ENCODE measurements at places on chromosomes 3 and 15.

- no peak for DNase-seq
These were observed 29.5 kb upstream of the ZNF445 start for GRCh38 chr3:44506961-44507360.

DNA sequence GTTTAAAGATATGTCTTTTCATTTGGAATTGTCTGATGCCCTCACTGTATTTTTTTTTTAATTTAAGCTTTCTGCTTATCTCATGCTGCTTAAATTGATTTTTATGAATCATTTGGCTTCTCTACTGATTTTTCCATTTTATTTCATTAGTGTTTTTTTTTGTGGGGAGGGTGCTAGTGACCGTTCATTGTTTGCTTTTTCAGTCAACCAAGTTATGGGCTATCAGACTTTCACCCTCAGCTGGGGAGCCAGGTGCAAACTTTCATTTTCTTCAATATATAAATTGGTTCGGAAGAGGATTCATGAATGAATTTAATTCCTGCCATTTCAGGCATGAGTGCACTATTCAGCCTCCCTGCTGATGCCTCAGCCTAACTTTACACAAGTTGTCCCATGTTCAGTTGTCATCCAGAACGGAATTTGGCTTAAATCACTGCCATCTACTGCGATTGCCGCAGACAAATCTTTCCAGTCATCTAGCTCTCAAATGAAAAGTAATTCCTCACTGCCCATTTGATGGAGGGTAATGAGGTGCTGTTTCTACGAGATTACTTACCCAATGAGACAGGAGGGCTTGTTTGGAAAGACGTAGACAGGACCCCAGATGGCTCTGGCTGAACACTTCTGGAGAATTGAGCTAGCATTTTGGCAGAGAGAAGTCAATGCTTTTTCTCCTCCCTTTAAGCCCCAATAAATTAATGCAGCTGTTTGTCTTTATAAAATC is 89.9 kb upstream of the RORA start:
- no peak for DNase-seq

GRCh38 chr15:41483519-41483918 is 10.2 kb upstream of the ITPKA start:
- DNase-seq: no peak

GRCh38 chr3:127321371-127321770 is 33.5 kb upstream of the PRR20G start:
- DNase-seq: no peak

DNA sequence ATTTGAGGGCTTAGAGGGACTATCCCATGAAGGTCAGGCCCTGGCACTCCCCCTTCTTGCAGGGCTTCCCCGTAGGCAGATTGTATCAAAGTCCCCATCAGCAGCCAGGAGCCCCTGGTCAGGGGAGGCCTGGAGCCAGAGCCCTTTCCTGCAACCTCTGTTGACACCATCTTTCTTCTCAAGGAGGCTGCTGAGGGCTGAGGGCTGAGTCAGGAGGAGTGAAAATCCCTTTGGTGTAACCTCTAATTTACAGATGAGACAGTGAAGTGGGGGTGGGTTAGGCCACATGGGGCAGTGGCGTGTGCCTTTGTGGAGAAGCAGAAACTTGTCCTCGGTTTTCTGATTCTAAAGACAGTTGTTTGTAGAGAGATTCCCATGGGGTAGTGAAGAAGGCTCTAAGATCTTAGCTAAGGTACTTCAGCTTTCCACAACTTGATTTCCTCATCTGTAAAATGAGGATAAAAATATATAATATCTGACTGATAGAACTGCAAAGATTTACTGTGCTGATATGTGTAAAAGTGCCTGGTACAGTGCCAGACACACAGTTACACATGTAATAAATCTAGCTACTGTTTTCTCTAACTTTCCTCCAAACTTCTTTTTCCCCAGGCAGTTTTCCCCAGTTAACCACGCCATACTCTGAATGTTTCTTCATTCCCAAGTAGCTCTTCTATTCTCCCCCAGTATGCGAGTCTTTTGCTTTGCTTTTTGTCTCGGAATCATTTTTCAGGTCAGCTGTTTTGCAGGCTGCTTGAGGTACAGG is 249.4 kb upstream of the TPM1 start:
- DNase-seq: no peak

DNA sequence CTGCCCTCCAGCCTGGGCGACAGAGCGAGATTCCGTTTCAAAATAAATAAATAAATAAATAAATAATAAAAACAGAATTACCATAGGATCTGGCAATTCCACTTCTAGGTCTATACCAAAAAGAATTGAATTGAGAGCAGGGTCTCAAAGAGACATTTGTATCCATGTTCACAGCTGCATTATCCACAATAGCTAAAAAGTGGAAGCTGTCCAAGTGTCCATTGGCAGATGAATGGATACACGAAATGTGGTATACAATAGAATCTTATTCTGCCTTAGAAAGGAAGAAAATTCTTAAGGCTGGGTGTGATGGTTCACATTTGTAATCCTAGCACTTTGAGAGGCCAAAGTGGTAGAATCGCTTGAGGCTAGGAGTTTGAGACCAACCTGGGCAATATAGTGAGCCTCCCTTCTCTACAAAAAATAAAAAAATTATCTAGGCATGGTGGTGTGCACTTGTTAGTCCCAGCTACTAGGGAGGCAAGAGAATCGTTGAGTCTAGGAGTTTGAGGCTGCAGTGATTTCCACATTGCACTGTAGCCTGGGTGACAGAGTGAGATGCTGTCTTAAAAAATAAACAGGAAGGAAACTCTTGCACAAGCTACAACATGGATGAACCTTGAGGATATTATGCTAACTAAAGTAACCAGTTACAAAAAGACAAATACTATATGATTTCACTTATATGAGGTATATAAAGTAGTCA is 24.2 kb downstream of the PFKFB4 start:
- no peak for DNase-seq

DNA sequence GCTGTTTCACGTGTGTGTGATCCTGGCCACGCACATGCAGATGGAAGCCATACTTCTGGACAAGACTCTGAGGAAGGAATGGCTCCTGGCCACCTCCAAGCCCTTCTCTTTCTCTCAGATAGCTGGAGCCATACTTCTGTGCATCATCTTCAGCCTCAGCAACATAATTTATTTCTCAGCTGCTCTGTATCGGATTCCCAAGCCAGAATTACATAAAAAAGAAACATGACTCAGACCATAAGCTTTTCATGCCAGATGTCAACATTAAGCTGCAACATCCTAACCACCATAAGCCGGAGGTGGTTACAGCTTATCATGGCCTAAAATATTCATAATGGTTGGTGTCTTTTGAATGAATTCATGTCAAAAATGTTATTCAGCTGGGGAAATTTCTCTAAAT is 10.6 kb upstream of the KIF23 start:
- DNase-seq: no peak

GRCh38 chr15:25392806-25393205 is 46.0 kb downstream of the UBE3A start:
- no peak for DNase-seq

DNA sequence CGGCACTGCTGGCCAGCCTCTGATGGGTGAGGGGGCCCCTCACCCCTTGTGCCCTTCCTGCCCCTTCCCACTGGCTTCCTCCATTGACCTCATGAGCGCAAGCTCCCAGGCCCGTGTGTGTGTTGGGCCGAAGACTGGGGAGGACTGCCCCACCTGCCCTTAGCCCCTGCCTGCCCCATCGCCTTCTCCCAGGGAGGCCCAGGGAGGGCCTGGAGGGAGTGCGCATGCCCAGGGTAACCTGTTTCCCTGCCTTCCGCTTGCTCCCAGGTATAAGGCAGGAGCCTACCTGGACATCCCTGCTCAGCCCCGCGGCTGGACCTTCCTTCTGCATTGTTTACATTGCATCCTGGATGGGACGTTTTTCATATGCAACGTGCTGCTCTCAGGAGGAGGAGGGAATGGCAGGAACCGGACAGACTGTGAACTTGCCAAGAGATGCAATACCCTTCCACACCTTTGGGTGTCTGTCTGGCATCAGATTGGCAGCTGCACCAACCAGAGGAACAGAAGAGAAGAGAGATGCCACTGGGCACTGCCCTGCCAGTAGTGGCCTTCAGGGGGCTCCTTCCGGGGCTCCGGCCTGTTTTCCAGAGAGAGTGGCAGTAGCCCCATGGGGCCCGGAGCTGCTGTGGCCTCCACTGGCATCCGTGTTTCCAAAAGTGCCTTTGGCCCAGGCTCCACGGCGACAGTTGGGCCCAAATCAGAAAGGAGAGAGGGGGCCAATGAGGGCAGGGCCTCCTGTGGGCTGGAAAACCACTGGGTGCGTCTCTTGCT is 8.8 kb downstream of the DLL4 start:
- no peak for DNase-seq

DNA sequence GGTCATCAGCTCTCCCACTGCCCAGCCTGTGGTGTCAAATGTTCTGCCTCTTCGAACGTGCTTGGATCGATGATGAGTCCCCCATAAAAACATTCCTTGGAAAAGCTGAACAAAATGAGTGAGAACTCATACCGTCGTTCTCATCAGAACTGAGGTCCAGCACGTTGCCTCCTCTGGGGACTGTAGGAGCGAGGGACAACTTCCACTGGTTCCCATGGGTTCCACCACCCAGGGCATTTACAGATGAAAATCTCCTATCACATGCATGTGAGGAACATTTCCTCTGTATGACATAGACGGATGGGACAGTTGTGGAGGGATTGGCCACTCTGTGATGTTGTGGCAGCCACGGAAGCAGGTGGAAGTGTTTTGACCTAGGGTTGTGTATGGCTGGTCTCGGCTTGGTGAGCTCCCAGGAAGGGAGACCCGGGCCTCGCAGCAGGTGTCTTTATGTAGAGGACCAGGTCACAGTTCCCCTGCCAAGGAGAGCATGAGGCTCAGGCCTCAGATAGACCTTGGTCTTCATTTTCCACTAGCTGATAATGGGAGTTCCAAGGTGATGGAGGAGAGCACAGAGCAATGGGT is 113.0 kb downstream of the SNRPN start:
- DNase-seq: no peak

DNA sequence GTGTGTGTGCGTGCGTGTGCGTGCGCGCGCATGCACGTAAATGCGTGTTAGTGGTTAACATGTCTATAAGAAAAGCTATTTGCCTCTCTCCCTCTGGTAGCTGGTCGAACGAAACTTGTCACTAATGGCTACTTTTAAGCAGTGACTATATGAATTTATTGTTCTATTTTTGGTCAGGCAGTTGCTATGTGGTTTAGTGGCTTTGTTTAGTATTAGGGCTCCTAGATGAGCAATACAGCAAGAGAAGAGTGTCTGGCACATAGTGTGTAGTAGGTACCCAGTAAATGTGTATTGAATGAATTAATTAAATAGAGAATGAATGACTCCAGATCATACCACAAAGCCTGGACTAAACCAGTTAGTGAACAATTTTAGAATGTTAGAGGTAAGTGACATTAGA is 171.6 kb downstream of the PPM1L start:
- no peak for DNase-seq

- DNase-seq: no peak
These were observed 29.1 kb upstream of the SLC30A4 start for GRCh38 chr15:45551676-45552075.

GRCh38 chr15:72197460-72198355 is at the start of gene GRAMD2A:
Gene GRAMD2A, minus strand, starts transcription at chr15:72197787.
- DNase-seq: no peak

DNA sequence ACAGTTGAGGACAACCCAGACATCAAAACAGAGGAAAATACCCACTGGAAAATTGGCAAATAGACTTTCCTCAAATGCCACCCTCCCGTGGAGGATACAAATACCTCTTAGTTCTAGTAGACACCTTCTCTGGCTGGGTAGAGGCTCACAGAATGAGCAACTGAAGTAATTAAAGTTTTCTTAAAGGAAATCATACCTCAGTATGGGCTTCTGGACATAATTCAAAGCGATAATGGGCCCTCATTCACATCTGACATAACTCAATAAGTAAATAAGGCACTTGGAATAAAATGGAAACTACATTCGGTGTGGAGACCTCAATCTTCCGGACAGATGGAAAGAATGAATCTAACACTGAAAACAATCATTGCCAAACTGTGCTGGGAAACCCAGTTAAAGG is 115.2 kb upstream of the PLCL2 start:
- DNase-seq: no peak

DNA sequence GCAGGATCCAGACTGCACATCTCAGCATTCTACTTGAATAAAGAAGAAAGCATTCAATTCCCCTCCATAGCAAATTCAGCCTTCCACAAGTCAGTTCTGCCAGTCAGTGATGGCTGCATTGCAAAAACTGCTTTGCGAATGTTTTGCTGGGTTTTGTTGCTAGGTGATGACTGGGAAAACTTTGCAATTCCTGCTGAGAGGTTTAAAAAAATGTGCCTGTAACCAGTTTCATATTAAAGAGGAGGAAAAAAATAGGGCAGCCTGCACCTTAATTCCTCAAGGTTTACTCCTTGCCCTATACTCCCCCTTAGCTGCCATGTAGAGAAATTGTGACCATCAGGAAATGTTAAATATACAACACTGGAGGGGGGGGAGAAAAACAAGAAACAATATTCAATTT is 225.6 kb upstream of the ATP11B start:
- DNase-seq: no peak

- DNase-seq: no peak
These were observed 95.9 kb downstream of the FEZF2 start for GRCh38 chr3:62277450-62277849.

- DNase-seq: no peak
These were observed 22.6 kb downstream of the DCUN1D1 start for GRCh38 chr3:182957676-182958266.

GRCh38 chr15:77497110-77497737 is 76.5 kb downstream of the HMG20A start:
- DNase-seq: no peak

DNA sequence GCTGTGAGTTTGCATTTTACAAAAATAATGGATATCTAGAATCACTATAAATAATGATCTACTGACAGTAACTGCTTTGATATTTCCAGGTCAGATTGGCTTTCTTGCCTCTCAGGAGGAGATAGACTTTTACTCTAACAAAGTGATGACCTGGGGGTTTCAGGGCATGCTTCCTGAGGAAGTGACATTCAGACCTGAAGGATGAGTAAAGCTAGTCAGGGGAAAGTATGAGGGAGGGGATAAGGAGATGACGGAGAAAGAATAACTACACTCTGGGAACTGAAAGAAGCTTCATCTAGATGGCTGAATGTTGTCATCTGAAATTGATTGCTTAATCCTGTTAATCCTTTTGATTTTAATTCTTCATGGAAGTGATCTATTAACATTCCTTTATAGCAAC is 32.2 kb downstream of the ARMC8 start:
- DNase-seq: no peak

- no peak for DNase-seq
These were observed 28.4 kb downstream of the RASGRP1 start for GRCh38 chr15:38536201-38536676.

- no peak for DNase-seq
These were observed 494 bp downstream of the GCSAM start for GRCh38 chr3:112132554-112132953.

Measured in stimulated activated CD8-positive, alpha-beta memory T cell treated with anti-CD3 and anti-CD28 coated beads, Interleukin-7, amount 100 ng/mL, for 24 hours (primary cell).